CD4-positive, CD25-positive, alpha-beta regulatory T cell (primary cell): ENCODE measurements at places on chromosomes 13 and 19. TPM values are rescaled to one million over a fixed set of nuclear protein-coding genes. Genes with fewer than 3 reads are reported as not detected.

Gene C19orf73
- total RNA-seq, result 1.7 TPM

Gene ZNF274
- 32.8 TPM for total RNA-seq

Gene NPAS1
- total RNA-seq, result 1.5 TPM

Gene RDH8
- not detected for total RNA-seq

- no peak for DNase-seq
Observed at GRCh38 chr19:44662691-44663385, 8.4 kb upstream of the CEACAM19 start.

GRCh38 chr19:16000024-16000663, 51.3 kb downstream of the OR10H4 start:
- DNase-seq, result no peak

Gene CACNG7
- not detected for total RNA-seq

GRCh38 chr13:49300739-49301589, 53.2 kb downstream of the CDADC1 start:
- peak; percentile 86 for DNase-seq

DNA sequence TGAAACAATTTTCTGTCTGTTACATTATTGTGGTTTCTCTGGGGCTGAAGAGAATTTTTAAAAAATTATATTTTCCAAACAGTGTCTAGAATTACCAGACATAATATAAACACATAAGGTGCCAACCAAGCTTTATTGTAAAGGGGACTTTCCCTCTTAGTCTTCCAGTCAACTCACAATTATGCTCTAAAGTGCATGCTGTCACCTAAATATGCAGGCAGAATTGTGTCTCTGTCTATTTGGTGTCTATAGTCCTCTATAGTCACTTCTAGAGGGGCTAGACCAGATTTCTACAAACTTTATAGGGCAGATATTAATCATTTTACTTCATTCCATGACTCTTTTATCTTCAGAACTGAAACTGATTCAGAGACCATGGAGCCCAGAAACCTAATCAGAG, 12.8 kb downstream of the ZNF254 start:
- DNase-seq, result no peak

DNA sequence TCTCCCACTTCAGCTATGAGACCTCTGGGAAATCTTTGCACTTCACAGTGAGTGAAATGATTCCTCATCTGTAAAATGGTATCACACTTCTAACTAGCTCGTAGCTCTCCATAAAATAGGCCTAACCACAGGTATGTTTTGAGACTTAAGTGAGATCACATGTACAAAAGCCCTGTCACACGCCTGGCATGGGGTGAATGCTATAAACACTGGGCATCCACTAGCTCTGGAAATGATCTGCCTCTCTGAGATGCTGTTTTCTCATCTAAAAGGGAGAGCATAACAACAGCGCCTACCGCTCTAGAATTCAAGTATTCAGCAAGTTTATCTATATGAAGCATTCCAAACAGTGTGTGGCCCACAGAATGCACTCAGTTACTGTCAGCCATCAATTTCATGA, 2.2 kb downstream of the AKT2 start:
- no peak for DNase-seq

Gene TEX101
- total RNA-seq, result not detected

GRCh38 chr19:7410946-7411345, 62.2 kb downstream of the ARHGEF18 start:
- DNase-seq, result no peak

- DNase-seq, result no peak
Observed at GRCh38 chr13:26420282-26420960, 137.1 kb upstream of the WASF3 start.

Gene NTN5
- 2.3 TPM for total RNA-seq

Gene AMER2
- total RNA-seq, result not detected

- DNase-seq, result no peak
Observed at GRCh38 chr13:105902396-105902795, 633.1 kb downstream of the EFNB2 start.

Gene LYPD4
- not detected for total RNA-seq

- DNase-seq, result no peak
Observed at GRCh38 chr19:18049385-18049784, 37.3 kb downstream of the IL12RB1 start.

DNA sequence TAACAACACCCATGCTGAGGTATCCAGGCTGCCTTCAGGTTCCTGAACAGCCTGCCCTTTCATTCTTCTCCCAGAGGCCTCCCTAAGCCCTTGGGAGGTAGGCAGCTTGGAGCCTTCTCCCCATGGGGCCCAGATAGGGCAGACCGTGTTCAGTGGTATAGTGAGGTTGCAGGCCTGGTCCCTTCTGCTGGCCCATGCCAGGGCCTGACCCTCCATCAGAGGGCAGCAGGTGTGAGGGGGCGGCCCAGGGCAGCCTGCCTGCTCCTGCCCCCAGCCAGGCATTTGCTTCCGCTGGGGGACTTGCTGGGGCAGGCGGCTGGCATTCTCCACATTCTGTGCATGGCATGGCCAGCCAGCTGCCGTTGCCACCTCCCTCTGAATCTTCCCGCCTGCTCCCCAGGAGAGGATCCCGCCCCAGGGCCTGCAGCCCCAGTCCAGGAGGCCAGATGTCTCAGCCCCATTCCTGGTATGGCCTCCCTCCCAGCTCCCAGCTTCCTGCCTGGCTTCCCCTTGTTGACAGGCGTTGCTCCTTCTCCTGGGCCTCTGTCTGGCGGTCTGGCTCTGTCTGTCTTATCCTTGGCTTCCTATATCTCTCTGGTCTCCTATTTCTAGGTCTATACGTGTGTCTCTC, 8.9 kb downstream of the CIC start:
- DNase-seq, result no peak

DNA sequence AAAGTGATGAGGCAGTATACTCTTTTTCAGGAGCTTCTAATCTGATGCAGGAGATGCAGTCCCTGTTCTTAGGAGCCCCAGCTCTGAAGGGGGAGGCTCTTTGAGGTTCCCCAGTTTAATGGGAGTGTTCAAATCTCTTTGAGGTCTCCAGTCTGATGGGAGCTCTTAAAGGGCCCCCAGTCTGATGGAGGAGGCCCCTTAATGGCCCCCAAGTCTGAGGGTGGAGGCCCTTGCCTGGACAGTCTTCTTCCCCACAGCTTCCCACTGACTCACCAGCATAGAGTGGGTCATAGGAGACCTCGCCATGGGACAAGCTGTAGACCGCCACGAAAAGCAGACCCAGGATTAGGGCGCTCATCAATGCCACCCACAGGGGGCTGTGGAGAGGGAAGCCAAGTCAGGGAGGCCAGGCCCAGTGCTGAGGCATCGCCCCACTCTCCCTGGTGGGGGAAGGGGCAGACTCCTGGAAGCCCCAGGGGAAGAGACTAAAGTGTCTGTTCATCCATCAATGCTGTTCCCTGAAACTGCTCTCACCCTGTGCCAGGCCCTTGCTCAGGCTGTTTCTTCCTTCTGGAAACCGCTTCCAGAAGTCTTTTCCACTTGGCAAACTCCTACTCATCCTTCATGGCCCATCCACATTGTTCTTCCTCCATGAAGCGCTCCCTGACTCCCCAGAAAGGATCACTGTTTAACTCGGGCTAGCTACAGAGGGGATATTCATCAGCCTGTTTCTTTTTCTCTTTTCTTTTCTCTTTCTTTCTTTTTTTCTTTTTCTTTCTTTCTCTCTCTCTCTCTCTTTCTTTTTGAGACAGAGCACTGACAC, 2.1 kb downstream of the TM6SF2 start:
- DNase-seq, result no peak

GRCh38 chr13:114076329-114077090, 55.9 kb downstream of the RASA3 start:
- no peak for DNase-seq

DNA sequence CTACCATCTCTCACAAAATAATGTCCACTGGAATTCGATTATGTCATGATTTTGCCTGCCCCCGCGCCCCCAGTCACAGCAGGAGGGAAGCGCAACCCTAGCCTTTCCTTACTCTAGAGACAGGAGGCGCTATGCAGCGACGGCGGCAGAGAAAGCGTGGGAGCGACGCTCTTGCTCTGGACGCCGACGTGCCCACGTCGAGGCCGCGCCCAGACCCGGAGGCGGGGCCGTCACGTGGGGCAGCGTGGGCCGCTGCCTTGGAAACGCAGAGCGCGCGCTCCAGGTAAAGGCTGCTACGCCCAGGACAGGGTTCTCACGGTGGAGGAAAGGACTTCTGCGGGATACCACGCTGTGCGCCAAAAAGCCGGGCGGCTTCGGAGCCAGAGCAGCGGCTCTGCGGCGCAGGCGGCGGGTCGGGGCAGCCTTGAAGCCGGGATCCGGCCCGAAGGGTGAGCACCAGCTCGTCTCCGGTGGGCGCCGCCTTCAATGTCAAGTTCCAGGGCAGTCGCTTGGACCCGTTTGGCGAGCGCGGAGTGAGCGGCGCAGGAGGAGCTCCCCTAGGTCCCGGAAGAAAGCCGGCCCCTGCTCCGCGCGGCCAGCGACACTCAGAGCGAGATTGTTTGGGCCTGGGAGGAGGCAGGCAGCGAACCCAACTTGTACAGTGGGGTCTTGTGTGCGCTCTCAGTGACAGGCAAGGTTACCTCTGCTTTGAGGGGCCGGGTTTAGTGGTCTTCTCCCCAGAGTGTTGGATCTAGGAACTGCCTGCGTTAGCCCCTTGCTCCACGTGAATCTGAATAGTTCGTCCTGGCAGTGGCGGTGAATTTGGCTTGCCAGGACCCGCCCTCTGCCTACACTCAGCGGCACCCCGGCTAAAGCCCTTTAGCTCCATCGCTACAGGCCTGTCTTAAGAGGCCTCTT, 121.7 kb downstream of the MRPL57 start:
- peak; percentile 80 for DNase-seq

Gene KIR3DL2
- 0.74 TPM for total RNA-seq

GRCh38 chr19:39194832-39195542, 1.8 kb upstream of the NCCRP1 start:
- no peak for DNase-seq

GRCh38 chr13:110347535-110348308, 40.6 kb downstream of the COL4A2 start:
- DNase-seq, result no peak

DNA sequence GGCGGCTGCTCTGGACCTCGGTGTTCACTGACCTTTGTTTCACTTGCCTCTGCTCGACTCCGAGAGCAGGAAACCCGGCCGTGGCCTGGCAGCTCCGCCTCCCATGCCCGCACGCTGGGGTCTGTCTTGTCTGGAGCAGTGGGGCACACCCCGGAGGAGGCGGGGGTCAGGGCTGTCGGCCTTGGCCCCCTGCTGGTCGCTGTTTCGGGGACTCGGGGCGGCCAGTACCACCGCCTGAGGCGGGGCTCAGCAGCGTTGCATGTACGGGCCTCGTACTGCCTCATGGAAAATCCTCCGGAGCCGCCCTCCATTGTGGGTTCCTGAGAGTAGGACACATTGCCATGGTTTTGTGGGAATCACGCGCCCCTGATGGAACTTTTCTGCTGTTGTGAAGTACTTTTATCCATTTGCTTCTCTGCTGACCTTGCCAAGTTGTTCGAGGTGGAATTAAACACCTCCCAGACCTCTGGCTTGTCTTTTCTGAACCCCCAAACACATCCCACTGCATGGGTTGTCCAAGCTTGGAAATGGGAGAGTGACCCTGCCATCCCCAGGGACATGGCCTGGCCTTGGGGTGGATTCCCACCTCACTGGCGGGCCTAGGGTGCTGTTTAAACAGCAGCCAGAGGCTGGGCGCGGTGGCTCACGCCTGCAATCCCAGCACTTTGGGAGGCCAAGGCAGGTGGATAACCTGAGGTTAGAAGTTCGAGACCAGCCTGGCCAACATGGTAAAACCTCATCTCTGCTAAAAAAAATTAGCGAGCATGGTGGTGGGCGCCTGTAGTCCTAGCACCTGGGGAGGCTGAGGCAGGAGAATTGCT, 5.5 kb upstream of the NDUFS7 start:
- no peak for DNase-seq

DNA sequence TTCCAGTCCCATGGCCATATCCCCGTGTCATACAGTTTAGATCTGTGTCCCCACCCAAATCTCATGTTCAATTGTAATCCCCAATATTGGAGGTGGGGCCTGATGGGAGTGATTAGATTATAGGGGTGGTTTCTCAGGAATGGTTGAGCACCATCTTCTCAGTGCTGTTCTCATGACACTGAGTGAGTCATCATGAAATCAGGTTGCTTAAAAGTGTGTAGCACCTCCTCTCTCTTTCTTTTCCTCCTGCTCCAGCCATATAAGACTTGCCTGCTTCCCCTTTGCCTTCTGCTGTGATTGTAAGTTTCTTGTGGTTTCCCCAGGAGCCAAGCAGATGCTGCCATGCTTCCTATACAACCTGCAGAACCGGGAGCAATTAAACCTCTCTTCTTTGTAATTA, 197.8 kb downstream of the NALCN start:
- DNase-seq, result no peak

DNA sequence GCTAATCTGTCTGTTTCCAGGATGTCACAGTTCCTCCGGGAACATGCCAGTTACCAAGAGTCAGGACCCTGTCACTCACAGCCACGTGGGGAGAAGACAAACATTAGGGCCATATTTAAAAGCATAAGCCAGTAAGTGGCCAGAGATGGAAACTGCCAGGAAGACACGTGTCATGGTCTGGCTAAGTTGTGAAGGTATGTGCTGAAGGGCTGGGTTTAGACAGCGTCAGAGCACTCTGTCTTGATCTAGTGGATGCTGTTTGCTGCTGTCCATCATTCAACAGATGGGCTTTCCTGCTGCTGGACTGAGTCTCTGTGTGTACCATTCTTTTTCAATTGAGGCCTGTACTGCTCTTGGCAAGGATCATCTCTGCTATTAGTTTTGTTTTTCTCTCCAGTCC, 128.6 kb downstream of the HS6ST3 start:
- DNase-seq, result no peak

- DNase-seq, result peak; percentile 75
Observed at GRCh38 chr19:49896863-49897621, at the start of gene IL4I1. IL4I1 (minus strand) TSS chr19:49896887; CDS start chr19:49896160, 727 bp downstream.

- no peak for DNase-seq
Observed at GRCh38 chr19:33569821-33570220, 48.2 kb upstream of the PEPD start.

GRCh38 chr19:17243830-17244617, 1.7 kb downstream of the NR2F6 start:
- no peak for DNase-seq

GRCh38 chr13:28031220-28031895, 42.9 kb upstream of the URAD start:
- DNase-seq, result no peak

DNA sequence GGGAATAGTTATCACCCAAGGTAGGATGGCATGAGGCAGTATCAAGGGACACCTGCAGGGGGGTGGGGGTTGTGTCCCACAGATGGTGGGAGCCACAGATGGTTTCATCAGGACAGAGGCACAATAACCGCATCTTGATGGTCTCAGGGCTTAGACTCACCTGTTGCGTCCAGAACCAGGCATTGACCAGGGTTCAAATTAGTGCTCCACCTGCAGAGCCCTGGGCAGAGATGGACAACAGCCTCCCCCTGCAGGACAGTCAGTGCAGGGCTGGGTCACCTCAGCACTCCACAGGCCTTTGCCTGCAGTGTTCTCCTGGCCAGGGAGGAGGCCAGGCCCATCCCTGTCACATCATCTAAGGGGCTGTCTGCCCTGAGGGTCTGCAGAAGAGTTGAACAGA, 14.5 kb upstream of the CEACAM1 start:
- no peak for DNase-seq

DNA sequence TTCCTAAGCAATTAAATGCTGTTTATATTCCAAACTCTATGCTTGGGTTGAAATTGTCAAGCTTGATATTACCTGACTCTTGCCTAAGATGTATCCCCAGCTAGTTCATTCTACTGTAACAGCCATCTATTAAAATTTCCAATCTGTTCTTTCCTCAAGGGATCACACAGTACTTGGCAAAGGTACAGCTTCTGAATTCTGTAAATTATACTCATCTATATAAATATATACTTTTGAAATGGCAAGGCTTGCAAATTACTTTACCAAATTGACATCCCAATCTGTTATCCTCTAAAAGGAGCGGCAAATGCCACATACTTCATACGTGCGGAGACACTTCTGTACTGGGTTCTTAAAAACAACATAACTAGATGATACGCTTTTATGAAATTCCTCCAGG, 330.2 kb downstream of the DNAJC15 start:
- no peak for DNase-seq
